Stimulated activated effector memory CD8-positive, alpha-beta T cell treated with anti-CD3 and anti-CD28 coated beads, Interleukin-12 subunit alpha, Interleukin-12 subunit beta, amount 100 ng/mL, for 72 hours (primary cell): ENCODE measurements at places on chromosomes 5 and 9.

- DNase-seq: no peak
Observed at GRCh38 chr9:134491196-134491835, 150.3 kb upstream of the COL5A1 start.

- no peak for DNase-seq
Observed at GRCh38 chr9:16090907-16091629, 538.2 kb downstream of the CCDC171 start.

GRCh38 chr9:133161547-133161950 lies 2.2 kb downstream of the GBGT1 start:
- no peak for DNase-seq

GRCh38 chr5:149357370-149358293 lies at the start of gene PCYOX1L:
Gene PCYOX1L (plus strand): TSS chr5:149358046. CDS start chr5:149358069, 23 bp downstream.
- DNase-seq: peak; percentile 78

GRCh38 chr5:58184910-58185309 lies 275.0 kb downstream of the PLK2 start:
- no peak for DNase-seq

DNA sequence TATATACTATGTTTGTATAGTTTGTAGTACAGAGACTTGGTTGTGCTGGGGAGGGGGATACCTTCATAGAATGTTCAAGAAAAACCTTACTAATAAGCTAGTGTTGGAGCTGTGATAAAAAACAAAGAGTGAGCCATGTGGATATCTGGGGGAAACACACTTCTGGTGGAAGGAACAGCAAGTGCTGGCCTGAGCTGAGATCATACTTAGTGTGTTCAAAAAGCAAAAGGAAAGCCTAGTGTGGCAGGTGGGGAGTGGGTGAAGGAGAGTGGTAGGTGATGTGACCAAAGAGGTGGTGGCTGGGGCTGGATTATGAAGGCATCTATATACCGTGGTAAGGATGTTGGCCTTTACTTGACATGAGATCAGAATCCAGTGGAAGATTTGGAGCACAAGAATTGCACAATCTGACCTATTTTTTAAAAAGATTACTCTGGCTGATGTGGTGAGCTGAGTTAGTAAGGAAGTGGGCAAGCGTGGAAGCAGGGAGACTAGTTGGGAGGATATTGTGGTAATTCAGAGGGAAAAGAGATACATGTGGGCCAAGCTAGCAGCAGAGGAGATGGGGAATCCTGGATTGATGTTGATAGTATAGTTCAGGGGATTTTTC lies 26.6 kb downstream of the PALM2AKAP2 start:
- no peak for DNase-seq

- no peak for DNase-seq
Observed at GRCh38 chr9:70399141-70399540, 15.3 kb downstream of the KLF9 start.

DNA sequence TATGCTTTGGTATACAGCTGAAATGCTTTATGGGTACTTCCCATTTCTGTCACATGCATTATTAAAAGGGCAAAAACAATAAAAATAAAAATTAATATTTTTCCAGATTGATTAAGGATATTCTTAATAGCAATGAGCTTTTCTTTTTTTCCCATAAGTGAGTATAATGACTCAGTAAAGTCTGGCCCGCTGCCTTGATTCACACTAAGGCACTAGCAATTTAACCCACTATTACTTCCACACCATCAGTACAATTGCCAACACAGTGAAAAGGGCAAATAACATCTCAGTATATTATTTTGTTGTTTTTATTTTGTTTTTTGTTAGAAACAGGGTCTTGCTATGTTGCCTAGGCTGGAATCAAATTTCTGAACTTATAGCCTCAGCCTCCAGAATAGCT lies 150.1 kb downstream of the RNF180 start:
- no peak for DNase-seq

DNA sequence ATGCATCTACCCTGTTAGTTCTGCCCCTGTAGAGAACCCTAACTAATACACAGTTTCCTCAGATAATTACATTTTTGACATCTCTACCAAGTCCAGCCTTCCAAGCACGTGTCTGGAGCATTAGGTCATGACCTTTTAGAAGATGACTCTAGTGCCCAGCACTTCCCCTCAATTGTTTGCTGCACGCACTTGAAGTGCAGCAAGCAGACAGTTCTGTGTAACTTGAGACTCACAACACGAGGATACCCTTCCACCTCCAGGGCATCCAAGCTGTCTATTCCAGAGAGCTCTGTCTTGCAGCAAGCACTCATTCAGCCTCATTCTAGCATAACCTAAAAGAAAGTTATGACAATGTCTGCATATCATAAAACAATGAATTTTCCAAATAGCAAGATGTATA lies 1410.5 kb upstream of the CDH18 start:
- no peak for DNase-seq

DNA sequence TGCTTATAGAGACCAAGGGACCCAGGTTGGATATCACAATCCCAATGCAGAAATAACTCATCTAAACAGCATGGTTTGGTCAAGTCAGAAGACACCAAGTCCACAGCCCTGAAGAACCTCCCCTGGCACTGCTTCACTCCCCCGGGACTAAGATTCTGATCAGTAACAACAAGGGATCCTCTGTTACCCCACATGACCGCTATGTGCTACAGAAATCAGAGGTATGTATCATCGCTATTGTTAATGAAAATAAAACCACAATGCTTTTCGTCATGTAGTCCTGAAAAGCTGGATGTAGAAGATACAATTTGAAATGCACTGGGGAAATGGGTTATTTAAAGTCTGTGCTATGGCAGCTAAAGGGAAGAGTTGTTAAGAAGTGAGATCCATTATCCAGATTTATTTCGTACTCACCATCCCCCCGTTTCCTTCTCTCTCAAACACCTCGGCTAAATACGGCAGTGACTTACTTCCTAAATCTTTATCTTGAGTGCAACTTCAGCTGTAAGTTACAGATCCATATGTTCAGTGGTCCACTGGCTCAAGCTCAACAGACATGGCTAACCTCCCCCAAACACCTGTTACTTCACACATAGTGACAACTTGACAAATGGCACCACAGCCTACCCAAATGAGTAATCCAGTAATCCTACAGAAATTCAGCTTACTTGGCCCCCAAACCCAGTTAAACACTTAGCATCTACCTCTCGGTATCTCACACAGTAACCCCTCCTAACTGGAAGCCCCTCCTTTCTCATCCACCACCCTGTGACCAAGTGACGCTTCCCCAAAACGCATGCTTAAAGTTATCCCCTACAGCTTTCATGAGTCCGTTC lies 129.2 kb downstream of the MYO10 start:
- DNase-seq: no peak

- no peak for DNase-seq
Observed at GRCh38 chr5:73831066-73831465, 205.1 kb downstream of the ARHGEF28 start.

DNA sequence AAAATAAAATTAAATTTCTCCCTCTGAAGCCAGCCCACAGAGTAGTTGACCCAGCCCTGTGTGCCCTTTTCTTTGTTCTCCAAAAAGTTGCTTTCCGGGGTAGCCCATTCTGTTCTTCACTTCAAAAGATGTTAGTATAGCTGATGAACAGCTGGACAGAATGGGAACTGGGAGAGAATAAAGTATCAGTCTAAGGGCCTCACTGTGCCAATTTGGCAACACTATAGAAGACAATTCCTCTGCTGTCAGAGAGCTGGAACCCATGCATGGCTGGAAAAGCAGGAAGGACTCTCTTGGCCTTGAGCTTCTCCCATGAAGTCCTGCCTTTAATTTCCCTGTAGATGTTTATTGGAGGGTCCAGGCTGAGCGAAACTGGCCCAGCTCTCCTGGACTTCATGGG lies 11.0 kb upstream of the TNFSF8 start:
- DNase-seq: no peak

- DNase-seq: no peak
Observed at GRCh38 chr9:79382458-79382857, 189.3 kb upstream of the TLE4 start.

DNA sequence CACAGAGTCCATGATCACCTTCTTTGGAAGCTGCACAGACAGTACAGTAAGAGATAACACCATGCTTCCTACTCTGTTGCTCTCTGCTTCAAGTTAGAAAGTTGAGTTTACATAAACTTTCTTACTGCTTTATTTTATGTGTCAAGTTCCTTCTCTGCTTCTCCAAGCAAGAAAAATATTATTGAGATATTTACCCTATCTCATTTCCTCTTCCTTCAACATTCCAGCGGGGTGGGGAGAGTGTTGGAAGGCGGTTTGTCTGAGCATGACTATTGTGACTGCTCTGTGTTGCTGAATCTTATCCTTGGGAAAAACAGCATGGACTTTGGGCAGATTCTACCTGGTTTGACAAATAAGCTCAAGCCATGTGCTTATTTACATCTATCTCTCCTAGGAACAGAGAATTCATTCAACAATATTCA lies 66.9 kb upstream of the EPB41L4A start:
- no peak for DNase-seq

DNA sequence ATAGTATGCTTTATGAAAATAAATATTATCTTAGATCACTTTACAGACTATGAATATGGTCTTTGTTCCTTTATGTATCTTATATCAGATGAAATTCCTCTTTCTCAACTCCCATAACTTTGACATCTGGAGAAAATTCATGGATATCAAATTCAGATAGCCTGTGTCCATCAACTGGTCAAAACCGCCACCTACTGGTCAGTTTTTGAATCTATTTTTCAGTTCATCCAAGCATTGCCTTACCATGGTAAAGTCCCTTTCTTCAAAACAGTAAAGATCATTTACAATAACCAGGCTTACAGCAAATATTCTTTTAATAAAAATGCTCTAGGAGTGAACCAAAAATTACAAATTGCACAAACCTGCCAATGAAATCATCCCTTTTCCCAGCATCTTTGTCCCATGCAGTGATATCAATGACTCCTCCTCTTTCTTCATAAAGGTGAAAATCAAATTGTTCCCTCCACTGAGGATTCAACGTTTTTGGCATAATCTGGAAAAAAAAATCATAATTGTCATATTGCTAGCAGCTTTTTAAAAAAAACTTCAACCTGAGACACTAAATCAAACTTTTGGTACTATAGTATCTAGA lies 290.5 kb downstream of the SLF1 start:
- no peak for DNase-seq
